GM12891 (cell line): ENCODE measurements at places on chromosomes 2 and 18.
A peak's percentile ranks its signal among the peaks of the same experiment; 100 is the strongest.

- no peak for DNase-seq
Observed at GRCh38 chr2:85924522-85924921, 35.7 kb upstream of the ST3GAL5 start.

DNA sequence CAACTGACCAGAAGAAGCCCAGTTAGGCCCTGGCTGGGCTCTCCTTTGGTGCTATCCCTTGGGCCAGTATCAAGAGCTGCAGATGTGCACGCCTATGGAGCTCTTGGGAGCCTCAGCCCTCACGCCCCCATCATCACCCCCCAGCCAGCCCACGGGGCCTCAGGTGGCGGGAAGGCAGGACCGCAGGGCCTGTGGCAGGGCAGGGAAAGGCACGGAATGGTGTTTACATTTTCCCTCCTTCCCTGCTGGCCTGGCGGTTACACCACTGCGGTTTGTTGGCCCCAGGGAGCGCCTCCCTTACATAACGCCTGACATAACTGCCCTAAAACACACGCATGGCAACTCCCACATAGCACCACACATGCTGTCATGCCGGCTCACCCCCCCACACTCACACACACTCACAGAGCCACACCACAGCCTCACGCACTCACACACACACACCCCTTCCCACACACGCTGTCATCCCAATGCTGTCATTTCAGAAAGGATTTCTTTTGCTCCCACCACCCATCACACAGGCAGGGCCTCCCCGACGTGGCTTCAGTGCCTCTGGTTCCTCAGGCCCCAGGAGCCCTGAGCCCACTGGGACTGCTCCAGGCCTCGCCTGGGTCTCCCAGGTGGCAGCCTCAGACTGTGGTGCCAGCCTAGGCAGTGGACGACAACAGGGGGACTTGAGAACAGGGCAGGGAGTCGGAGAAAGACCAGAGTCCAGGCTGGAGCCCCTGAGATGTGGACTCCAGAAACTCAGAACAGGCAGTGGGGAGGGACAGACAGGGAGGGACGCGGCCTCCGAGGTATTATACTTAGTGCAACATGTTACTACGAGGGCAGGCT is 15.7 kb downstream of the ZFP36L2 start:
- no peak for DNase-seq

- DNase-seq: no peak
Observed at GRCh38 chr18:46502444-46502843, 154.6 kb downstream of the LOXHD1 start.

GRCh38 chr2:21438949-21439348 is 315.2 kb downstream of the TDRD15 start:
- DNase-seq: no peak

DNA sequence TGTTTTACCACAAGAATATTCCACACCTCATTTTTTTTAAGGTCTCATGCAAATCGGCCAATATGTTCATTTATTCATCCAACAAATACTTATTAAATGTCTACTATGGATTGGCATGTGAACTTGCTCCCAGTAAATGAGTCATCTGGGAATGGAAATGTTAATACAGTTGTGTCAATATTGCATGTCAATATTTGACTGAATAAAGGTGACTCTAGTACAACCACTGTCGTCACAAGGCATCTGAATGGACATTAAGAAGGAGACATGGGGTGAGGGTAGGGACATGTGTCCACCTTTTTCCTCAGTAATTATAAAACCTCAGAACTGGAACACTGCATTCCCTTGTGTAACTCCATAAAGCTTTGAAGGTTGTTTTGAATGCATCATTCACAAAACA is 365.4 kb downstream of the ADCYAP1 start:
- no peak for DNase-seq

DNA sequence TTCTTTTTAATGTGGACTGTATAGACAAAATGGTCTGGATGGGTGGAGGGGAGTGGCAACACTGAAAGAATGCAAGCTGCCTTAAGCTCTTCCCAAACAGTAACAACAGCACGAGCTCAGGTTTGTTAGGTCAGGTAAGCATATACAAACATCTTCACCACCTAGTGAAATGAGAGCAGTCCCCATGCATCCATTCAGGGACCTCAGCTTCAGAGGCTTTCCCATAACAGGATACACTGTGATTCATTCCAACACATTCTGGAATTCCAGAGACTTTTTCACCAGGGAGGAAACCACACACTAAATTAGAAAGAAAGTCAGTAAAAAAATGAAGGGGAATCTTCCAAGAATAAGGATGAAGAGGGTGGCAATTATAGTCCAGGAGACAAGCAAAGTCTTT is 50.4 kb upstream of the BZW1 start:
- DNase-seq: no peak

- peak; percentile 37 for DNase-seq
Observed at GRCh38 chr2:32947076-32947483, 327 bp downstream of the LTBP1 start.

GRCh38 chr2:42043789-42044394 is 3.9 kb upstream of the PKDCC start:
- no peak for DNase-seq
